T follicular helper cell (primary cell): ENCODE measurements at places on chromosomes 13 and 19.

DNA sequence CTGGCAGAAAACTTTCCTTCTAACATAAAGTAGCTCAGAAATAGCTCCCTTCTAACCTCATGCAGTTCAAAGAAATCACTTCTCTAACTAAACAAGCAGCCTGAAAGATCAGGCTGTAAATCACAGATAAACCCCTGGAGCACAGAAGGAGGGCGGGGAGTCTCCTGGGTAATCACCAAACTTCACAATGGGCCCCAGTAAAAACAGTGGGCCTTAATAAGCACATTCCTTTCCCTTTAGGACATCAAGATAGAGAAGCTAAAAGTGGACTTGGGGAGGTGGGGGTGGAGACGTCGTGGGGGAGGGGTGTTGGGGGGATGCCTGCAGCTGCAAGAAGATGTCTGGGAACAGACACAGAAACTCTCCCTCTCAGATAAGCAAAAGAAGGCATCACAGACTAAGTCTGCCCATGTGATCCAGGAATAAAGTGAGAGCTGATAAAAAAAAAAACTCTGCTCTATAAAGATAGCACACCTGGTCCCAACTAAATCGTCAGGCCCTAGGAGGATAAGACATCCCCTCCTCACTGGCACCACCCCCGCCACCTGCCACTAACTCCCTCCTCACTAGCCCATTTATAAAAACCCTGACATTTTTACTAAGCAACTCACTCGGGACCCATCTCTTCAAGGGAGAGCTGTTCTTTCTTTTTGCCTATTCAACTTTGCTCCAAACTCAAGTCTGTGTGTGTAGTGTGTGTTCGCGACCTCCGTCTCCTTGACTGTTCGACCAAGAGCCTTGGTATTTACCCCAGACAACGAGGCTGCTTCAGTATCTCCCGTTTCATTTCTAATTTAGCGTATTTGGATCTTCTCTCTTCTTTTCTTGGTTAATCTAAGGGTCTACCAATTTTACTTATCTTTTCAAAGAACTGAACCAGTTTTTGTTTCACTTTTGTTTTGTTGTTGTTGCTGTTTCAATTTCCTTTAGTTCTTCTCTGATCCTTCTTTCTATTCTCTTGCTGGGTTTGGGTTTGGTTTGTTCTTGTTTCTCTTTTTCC lies 31.7 kb downstream of the DNAJC15 start:
- no peak for DNase-seq

DNA sequence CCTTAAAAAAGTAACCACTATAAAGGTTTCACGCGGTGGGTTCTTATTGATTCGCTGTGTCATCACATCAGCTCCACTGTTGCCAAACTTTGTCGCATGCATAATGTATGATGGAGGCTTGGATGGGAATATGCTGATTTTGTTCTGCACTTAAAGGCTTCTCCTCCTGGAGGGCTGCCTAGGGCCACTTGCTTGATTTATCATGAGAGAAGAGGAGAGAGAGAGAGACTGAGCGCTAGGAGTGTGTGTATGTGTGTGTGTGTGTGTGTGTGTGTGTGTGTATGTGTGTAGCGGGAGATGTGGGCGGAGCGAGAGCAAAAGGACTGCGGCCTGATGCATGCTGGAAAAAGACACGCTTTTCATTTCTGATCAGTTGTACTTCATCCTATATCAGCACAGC lies 30.6 kb downstream of the FGF9 start:
- DNase-seq, result no peak

DNA sequence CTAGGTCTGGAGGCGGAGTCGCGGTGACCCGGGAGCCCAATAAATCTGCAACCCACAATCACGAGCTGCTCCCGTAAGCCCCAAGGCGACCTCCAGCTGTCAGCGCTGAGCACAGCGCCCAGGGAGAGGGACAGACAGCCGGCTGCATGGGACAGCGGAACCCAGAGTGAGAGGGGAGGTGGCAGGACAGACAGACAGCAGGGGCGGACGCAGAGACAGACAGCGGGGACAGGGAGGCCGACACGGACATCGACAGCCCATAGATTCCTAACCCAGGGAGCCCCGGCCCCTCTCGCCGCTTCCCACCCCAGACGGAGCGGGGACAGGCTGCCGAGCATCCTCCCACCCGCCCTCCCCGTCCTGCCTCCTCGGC lies at the start of gene SLC5A5:
SLC5A5 (plus strand) TSS at position 68 of the 373 bp plus-strand sequence. CDS start 375 bp downstream, outside the sequence.
- no peak for DNase-seq

GRCh38 chr13:80957019-80957655 lies 616.2 kb upstream of the SPRY2 start:
- no peak for DNase-seq
